ENCODE measurements at places on chromosomes 5 and 9.
A peak's percentile ranks its signal among the peaks of the same experiment; 100 is the strongest.

DNA sequence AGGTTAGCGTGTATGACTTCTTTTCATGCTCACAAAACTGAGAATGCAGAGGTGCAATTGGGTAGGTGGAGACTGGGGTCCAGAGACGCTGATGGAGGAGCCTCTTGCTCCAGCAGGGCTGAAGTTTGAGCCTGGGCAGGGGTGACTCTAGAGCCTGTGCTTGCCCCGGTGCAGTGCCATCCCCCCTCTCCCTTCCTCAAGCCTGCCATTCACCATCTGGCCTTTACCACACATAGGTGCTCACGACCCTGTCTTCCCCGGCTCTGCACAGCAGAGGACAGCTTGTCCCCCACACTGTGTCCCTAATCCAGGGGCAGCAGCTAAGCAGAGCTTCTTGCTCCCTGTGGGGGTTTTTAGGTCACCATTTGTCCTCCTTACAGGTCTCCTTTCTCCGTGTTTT, 86.5 kb downstream of the DAP start:
- no peak for DNase-seq

DNA sequence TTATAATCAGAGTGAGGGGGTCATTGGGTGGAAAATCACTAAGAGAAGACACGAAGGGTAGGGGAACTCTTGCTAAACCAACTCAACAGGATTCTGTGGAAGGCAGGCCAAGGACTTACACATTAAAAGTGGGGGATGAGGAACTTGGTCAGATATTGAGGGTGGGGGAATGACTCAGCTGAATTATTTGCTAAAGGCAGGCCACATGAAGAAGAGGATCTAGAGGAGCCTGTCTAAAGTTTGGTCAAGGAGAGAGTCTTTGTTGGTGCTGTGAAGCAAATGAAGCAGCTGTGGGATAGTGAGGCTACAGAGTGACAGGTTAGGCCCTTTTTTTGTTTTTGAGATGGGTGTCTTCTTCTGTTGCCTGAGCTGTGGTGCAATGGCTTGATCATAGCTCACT, 63.9 kb upstream of the SPRY4 start:
- DNase-seq = no peak

DNA sequence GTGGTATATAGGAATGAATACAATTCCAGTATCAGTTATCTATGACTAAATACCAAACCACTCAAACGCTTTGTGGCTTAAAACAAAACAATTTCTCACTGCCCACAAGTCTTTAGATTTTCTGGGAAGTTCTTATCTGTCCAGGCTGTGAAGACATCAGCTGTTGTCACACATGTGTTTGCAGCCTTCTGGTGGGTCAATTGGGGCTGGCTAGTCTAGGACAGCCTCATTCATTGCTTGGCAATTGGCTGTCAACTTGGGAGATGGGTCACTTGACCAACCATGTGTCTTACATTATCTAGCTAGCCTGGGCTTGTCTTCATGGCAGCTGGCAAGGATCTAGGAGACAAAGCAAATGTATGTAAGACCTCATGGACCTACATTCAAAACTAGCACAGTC, 53.8 kb upstream of the PAPPA start:
- DNase-seq = no peak

- DNase-seq = no peak
Measured at GRCh38 chr5:65919773-65920172, 6.6 kb upstream of the ERBIN start.

- DNase-seq = peak; percentile 18
Measured at GRCh38 chr5:116622375-116623050, 47.9 kb upstream of the SEMA6A start.

GRCh38 chr5:138138949-138139780, at the start of gene NME5:
Gene NME5 (minus strand): TSS chr5:138139428. CDS start chr5:138138780, 648 bp downstream.
- peak; percentile 70 for DNase-seq

GRCh38 chr9:137579259-137579604, 507 bp upstream of the DPH7 start:
- peak; percentile 58 for DNase-seq

DNA sequence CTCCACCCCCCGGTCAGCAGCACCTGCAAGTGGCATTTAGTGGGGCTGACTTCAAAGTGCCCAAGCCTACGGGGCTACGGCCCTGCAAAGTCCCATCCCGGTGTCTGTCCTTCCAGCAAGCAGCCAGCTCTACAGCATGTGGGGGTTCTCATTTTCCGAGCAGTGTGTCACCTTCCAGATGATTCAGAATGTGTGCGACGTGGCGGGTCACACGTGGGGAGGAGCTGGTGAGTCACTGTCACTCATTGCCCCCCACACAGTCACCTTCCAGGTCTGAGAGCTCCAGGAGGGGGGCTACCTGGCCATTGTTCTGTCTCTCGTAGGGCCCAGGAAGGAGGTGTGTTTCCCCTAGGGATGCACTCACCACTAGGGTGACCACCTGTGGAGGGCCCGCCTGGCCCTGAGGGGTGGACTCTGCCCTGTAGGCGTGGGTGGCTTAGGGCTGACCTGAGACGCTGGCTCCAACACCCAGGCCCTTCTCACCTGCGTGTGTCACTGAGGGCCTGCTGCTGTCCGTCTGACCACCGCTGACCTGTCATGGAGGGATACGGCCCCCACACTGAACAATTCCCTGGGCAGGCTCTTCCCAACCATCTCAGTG, 70.2 kb downstream of the SEMA4D start:
- no peak for DNase-seq

DNA sequence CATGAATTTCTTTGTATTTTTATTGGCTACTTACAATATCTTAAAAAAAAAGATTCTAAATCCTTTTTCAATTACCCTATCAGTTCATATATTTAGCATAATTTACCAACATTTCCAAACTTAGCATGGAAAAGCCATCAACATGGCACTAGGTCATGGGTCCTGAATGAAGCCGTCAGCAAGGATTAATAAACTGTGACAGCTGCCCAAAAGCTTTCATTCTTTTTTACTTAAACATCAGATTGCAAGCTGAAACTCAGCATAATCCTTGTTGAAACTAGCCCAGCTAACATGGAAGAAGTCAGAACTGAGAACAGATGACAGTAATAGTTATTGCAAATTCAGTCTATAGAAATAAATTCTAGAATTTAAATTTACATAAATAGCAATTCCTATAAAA, 209.8 kb downstream of the ADAMTS6 start:
- no peak for DNase-seq

DNA sequence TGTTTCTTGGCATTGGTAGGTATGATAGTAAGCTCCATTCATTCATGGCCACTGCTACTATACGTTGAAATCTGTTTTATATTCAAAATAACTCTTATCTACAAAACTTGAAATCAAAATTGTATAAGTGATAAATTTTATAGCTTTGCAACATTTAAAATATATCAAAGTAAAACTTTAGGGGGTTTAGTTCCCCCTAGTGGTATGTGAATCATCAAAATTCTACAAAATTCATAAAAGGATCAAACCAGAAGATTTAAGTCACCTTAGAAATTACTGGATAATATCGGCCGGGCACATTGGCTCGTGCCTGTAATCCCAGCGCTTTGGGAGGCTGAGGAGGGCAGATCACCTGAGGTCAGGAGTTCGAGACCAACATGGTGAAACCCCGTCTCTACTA, 243.0 kb upstream of the CDH18 start:
- DNase-seq = no peak

- DNase-seq = no peak
Measured at GRCh38 chr9:120388003-120388855, 191.7 kb downstream of the CDK5RAP2 start.

- no peak for DNase-seq
Measured at GRCh38 chr9:88321764-88322163, 66.5 kb upstream of the SPIN1 start.

- no peak for DNase-seq
Measured at GRCh38 chr9:130433947-130434262, 10.9 kb upstream of the ASS1 start.

- DNase-seq = no peak
Measured at GRCh38 chr9:132729235-132729890, 59.1 kb downstream of the GTF3C4 start.

DNA sequence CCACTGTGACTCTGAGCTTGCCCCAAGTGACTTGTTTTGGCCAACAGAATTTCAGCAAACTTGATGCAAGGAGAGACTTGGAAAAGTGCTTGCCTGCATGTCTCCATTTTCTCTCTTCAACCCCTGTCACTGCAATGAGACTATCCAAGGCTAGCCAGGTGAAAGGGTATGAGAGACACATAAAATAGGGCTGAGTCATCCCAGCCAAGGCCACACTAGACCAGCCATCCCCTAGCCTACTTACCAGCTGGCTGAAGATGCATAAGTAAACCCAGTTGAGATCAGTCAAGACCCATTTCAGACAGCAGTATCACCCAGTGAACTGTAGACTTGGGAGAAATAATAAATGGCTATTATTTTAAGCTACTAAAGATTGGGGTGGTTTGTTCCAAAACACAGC, 52.9 kb upstream of the VLDLR start:
- no peak for DNase-seq

DNA sequence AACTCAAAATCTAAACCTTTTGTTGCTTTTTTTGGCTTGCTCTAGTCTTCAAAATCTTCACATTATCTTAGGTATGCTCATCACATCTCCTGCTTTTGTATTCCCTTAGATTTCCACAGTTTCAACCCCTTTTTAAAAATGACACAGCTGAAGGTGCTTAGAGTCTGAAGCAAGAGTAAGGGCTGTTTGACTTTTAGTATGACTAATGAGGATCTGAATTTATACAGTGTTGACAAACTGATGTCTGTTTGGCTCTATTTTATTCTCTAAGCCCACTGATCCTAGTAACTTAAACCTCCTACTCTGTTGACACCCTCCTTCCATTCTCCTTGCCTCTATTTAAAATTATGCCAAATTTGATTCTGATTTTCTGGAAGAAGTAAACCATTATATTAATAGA, 200.1 kb downstream of the MCTP1 start:
- no peak for DNase-seq

GRCh38 chr9:9557804-9558334, 1054.9 kb downstream of the PTPRD start:
- no peak for DNase-seq

GRCh38 chr9:9783711-9784110, 829.1 kb downstream of the PTPRD start:
- DNase-seq = no peak

DNA sequence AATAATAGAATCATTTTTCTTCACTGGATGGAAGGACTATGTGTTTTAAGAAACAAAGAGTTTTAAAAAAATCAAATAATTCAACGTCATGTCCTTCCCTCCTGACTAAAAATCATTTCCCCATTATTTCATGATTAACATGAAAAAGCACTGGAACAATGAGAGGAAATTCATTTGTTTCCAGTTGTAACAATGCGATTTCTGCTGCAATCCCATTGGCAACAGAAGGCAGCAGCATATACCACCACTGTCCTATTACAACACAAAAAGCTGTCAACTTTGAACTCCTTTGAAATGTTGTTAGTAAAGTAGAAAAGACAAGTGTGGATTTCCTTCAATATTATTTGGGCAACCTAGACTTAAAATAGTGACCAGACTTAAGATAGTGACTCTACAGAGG, 3.1 kb downstream of the C5orf63 start:
- DNase-seq = no peak

- no peak for DNase-seq
Measured at GRCh38 chr5:13814301-13814700, 130.2 kb downstream of the DNAH5 start.

DNA sequence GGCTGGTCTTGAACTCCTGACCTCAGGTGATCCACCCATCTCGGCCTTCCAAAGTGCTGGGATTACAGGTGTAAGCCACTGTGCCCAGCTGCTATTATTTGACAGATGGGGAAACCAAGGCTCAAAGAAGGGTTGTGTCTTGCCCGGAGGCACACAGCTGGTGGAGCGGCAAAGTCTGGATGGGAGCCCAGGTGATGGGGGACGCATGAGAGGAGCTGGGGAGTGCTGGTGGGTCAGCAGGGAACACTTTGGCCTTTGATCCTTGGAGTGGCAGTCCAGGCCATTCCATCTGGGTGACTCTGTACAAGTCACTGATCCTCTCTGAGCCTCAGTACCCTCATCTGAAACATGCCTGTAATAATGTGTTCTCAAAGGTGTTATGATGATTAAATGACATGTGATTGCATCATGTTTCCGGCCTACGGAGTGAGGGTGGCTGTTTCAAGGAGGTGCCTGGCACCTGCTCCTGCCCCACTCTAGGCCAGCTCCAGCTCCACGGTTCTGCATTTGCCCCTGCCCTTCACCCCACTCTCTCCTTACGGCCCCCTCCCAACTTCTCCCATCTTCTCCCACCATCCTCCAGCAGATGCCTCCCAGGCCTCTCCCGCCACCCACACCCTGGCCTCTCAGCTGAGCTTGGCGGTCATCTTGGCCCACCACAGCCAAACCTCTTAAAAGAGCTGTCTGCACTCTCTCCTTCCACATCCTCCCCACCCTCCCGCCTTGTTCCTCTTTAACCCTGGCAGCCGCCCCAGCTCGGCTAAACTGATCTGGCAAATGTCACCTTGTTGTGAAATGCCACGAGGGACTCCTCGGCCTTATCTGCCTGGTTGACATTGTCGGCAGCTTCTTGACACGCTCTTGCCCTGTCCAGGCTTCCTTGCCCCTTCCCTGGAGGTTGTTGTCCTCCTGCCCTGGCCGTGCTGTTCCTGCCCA, 5.5 kb upstream of the DBN1 start:
- no peak for DNase-seq

DNA sequence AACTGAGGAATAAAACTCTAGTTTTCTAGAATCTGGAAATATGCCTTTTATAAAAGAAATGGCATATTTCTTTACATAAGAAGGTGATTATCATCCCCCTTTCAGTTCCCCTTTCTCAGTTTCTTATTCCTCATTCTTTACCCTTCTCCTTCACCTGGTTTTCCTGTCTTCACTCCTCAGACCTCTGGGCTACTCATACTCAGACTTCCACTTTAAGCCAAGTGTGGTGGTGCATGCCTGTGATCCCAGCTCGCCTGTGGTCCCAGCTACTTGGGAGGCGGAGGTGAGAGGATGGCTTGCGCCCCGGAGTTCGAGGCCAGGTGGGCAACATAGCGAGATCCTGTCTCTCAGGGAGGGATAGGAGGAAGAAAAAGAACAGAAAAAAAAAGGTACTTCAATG, 57.2 kb downstream of the RANBP6 start:
- DNase-seq = no peak

- DNase-seq = no peak
Measured at GRCh38 chr5:14569948-14570691, 11.5 kb upstream of the OTULINL start.

DNA sequence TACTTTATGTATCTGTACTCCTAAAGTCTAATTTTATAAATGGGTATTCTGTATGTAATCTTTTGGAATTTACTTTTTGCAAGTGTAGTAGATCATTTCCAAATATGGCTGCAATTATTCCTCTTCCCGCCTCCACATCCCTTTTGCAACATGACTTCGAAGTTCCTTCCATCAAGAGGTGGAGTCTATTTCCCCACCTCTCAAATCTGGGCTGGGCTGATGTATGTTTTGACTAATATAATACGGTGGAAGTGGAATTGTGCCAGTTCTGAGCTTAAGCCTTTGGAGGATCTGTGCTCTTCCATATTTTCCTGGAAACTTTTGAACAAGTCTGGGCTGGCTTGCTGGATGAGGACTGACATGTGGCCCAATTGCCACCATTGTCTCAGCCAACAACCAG, 155.9 kb downstream of the FGF18 start:
- DNase-seq = no peak

DNA sequence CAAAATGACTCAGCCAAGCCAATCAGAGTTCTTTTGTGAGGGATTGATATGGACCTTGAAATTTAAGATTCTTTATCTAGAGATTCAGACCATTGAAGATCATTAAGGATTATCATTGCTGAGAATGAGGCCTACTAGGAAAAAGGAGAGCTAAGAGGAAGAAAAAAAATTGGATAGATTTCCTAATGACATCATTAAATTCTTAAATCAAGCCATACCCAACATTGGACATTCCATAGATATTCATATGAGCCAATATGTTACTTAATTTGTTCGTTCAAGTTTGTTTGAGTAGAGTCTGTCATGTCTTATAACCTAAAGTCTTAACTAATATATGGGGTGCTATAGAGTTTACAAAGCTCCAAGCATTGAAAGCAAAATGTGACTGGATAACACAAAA, 727.9 kb upstream of the SEMA6A start:
- DNase-seq = no peak

Data from substantia nigra (tissue), 51 donors.